CD4-positive, alpha-beta T cell treated with Interleukin-12 subunit alpha and Interleukin-12 subunit beta, for 1 hour (primary cell): ENCODE measurements at places on chromosomes 6 and 20.

GRCh38 chr6:43772681-43773049, 2.7 kb downstream of the VEGFA start:
- DNase-seq = no peak

DNA sequence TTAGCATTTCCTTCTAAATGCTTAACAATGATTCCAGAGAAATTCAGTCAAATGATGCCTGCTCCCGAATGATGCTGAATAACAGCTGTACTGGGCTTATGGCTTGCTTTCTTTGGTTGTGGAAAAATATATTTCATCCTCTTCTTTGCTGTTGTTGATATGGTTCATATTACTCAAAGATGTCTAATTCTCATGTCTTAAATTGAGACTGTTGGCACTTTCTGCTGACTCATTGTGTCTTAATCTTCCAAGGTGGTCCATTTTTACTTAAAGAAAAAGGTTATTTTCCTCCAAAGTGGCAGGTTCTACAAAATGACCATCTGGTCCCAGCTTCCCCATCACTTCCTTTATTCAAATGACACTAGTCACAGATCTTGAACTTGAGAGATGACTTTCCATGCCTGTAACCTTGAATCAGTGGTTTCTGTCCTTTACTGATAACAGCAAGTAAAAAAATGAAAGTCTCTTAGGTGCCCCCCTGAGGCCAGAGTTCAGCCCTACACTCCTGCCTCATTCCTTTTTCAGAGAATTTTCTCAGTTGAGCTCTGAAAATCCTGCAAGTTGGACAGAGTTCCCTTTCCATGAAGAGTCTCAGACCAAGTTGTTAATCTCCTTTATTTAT, 6.9 kb downstream of the SNAP25 start:
- DNase-seq = no peak

GRCh38 chr20:43532416-43533055, 25.0 kb downstream of the L3MBTL1 start:
- DNase-seq = no peak

- DNase-seq = no peak
Measured at GRCh38 chr6:46684771-46685170, 2.9 kb upstream of the TDRD6 start.
